Activated CD4-positive, alpha-beta T cell treated with anti-CD3 and anti-CD28 coated beads, Interleukin-10, Interleukin-2, amounts not matched to agents 100 ng/mL and 50 ng/mL, durations not matched to agents 16 hours and 8 hours (primary cell): ENCODE measurements at places on chromosomes 16 and 17.

GRCh38 chr16:50272687-50273381 lies 6.5 kb downstream of the ADCY7 start:
- no peak for DNase-seq

- DNase-seq: peak; percentile 91
These were observed 4.3 kb upstream of the PPP1R1B start for GRCh38 chr17:39622380-39623006.

GRCh38 chr16:17303101-17303500 lies 167.7 kb downstream of the XYLT1 start:
- no peak for DNase-seq

GRCh38 chr16:76676356-76676755 lies 399.2 kb downstream of the CNTNAP4 start:
- no peak for DNase-seq

DNA sequence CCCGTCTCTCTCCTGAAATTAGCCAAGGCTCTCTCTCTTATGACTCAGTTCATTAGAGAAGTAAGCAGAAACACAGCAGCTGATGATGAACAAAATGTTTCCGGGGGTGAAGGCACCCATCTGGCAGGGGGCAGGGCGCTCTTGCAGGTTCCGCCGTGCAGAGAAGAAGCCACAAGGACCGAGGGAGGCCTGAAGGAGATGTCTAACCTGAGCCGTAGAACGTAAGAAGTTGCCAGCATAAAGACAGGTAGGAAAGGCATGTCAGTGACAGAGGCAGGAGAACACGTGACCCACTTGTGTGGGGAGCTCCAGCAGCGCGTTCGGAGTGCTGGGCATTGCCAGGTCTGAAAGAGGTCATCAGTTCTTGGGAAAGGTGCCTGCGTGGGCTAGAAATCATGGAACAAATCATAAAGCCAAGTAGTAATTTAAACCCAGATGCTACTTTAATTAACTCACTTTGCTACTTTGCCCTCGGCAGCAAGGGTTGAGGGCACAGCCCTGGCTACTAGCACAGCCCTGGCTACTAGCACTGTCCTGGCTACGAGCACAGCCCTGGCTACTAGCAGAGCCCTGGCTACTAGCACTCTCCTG lies 198.6 kb downstream of the RPTOR start:
- DNase-seq: peak; percentile 53

- DNase-seq: no peak
These were observed 46.0 kb upstream of the ARL4D start for GRCh38 chr17:43352579-43353331.

DNA sequence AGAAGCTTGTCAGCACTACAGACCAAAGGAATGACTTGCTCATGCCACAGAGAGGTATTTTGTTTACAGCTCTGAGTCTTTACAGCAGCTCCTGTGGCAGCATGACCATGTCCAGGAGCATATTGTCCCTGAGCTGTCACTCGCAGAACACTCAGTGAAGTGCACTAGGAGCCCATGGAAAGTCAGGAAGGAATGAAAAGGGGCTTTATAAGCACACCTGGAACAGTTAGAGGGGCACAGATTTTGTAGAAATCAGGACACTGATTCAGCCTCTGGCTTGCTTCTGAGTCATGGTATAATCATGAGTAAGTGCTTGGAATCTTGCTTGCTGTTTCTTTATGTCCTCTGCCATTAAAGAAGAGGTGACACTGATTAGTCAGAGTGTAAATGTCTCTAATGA lies 41.0 kb downstream of the TADA2A start:
- no peak for DNase-seq

GRCh38 chr16:72938795-72939164 lies 109.1 kb downstream of the ZFHX3 start:
- DNase-seq: no peak
